ENCODE measurements at places on chromosomes 2 and 18.
A peak's percentile ranks its signal among the peaks of the same experiment; 100 is the strongest.

GRCh38 chr2:55842046-55842445, 81.5 kb downstream of the EFEMP1 start:
- DNase-seq: no peak

- peak; percentile 61 for DNase-seq
These were observed 31.3 kb upstream of the RAPGEF4 start for GRCh38 chr2:172704072-172704936.

DNA sequence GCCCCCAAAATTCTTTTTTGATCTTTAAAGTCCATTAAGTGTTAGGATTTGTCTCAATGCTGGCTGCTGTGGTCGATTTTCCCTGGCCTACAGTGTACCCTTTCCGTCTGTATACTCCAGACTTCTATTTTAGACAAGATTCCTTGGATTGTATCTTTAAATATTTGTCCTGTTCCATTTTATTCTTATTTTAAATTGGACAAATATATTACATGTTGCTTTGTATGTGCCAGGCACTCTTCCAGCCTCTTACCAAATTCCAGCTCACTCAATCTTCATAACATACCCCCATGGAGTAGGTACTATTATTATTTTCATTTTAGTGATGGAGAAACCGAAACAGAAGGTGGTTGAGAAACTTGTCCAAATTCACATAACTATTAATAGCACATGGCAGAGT, 58.1 kb downstream of the VWA3B start:
- no peak for DNase-seq

GRCh38 chr2:85760371-85760770, 6.6 kb downstream of the ATOH8 start:
- DNase-seq: peak; percentile 74

- peak; percentile 46 for DNase-seq
These were observed 6.3 kb upstream of the SPP2 start for GRCh38 chr2:234044157-234044556.

DNA sequence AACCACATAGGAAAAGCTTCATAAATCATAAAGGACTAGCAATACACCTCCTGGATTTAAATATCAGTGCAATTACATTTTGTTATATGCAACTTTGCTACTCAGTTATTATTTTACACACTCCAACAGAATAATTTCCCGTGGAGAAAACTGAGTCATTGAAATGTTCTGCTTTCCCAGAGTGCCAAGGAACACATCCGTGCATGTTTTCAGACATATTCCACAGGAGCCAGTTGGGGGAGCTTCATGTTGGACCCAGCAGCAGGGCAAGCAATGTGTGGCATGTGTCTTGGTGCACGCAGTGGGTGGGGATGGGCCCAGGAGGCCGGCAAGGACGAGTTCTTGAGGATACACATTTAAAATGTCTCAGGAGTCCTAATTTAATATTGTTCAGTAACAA, 14.4 kb upstream of the SMIM21 start:
- no peak for DNase-seq

GRCh38 chr2:53051157-53051556, 716.4 kb upstream of the CHAC2 start:
- no peak for DNase-seq

DNA sequence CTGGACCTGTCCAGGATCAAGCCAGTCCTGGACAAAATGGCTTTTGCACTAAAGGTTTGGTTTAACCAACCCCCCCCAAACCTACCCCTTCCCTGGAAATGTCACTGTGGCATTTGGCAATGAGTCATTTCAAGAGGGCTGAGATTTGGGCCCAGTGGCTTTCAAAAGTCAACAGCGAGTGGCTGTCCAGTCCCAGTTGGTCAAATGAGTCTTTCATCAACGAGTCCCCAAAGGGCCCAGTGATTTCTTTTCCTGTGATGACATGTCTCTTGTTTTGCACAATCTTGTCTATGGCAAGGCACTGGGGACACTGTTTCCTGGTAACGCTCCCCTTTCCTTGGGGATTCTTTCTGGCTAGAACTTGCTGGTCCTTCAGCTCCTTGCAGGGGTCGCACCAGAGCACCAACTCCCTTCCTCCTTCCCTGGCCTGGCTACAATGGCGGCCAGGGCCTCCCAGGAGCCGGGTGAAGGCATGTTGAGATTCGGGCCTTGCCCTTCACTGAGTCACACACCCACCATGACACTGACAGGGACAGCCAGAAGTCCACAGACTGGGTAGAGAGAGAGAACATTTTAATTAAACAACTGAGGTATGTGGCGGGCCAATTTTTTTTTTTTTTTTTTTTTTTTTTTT, 87.2 kb downstream of the SMAD7 start:
- DNase-seq: no peak

- no peak for DNase-seq
These were observed 119.1 kb downstream of the PTGR3 start for GRCh38 chr18:75089748-75090327.

DNA sequence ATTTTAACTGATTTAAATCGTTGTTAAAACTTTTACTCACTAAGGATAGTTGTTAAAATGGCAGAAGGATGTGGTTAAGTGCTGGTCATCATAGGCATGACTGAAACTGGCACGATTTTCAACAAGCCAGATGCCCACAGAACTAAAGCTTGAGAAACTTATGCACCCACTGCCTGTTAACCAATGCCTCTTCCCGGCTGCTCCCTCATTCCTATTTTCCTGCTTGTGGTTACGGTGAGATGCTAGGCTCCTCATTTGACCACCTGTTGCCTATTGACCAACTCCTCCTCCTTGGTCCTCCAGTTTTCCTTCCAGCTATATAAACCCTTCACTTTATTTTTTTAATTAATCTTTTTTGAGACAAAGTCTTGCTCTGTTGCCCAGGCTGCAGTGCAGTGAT, 238.7 kb downstream of the TFCP2L1 start:
- no peak for DNase-seq

DNA sequence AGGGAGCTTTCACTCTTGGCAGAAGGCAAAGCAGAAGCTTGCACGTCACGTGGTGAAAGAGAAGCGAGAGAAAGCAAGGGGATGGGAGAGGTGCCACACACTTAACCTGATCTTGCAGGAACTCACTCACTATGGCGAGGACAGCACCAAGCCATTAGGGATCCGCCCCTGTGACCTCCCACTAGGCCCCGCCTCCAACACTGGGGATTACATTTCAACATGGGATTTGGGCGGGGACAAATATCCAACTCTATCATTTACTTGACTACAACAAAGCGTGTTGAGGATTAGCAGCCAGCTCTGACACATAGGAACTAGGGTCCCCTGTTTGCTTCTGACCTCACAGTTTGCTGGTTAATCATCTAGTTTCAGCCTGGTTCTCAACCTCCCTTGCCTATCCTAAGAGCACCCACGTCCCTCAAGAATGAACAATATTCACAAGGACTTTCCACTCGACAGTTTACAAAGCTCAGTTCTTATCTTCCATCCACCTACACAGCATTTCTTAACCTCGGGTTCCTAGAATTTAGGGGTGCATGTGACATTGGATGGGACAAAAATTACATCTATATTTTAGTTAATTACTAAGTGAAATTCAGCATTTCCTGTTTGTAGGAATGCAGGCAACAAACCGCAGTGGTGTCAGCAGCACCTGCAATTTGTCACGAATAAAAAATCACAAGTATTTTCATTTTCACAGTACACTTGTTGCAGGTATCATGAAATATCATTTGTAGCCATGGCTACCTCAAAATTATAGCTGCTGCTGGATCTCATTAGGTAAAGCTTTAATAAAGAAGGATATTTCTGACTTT, 36.0 kb downstream of the LBH start:
- DNase-seq: no peak

- DNase-seq: no peak
These were observed 1.4 kb upstream of the RNF103 start for GRCh38 chr2:86625096-86625495.

DNA sequence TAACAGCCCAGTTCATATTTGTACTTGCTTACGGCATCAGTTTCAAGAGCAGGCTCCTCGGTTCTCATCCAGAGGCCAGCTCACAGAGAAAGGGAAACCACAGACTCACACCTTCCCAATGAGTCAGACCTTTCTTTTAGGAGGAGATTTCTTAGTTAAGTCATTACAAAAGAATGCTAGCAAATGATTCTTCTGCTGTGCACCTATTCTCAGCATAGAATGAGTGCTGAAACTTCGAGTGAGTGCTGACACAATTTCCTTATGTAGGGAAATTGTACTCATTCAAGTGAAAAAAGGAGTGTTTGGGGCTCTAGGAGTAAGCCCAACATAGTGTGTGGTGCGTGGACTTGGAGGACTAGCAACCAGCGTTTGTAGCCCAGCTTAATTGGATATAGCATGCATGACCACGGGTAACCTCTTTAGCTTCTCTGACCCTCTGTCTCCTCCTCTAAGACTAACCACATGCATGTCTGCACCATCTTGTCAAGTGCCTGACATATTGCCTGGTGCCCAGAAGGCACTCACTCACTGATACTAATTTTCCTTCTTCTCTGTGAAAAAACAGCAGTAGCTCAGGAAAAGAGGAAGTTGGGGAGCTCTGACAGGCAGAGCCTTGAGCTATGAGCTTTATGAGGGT, 87.0 kb downstream of the ALPK2 start:
- DNase-seq: peak; percentile 92

DNA sequence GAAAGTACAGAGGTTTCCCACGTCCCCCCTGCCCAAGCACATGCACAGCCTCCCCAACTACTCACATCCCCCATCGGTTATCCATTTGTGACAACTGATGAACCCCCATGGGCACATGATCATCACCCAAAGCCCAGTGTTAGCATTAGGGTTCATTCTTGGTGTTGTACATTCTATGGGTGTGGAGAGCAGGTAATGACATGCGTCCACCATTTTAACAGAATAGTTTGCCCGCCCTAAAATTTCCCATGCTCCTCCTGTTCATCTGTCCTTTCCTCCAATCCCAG, 74.3 kb downstream of the LONRF2 start:
- DNase-seq: no peak

DNA sequence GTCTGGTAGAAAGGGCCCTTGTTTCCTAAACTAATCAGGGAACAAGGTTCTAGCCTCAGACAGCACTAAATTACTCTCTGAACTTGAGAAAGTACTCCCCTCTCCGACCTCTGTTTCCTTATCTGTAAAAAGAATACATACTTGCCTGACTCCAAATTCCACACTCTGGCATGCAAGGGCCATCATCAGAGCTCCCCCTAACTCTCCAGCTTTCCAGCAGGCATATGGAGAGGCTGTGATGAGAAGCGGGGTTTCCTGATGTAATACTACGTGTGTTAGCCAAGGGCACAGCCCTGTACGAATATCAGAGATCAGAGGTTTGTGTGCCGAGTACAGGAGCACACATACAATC, 1.8 kb upstream of the EVA1A start:
- no peak for DNase-seq

DNA sequence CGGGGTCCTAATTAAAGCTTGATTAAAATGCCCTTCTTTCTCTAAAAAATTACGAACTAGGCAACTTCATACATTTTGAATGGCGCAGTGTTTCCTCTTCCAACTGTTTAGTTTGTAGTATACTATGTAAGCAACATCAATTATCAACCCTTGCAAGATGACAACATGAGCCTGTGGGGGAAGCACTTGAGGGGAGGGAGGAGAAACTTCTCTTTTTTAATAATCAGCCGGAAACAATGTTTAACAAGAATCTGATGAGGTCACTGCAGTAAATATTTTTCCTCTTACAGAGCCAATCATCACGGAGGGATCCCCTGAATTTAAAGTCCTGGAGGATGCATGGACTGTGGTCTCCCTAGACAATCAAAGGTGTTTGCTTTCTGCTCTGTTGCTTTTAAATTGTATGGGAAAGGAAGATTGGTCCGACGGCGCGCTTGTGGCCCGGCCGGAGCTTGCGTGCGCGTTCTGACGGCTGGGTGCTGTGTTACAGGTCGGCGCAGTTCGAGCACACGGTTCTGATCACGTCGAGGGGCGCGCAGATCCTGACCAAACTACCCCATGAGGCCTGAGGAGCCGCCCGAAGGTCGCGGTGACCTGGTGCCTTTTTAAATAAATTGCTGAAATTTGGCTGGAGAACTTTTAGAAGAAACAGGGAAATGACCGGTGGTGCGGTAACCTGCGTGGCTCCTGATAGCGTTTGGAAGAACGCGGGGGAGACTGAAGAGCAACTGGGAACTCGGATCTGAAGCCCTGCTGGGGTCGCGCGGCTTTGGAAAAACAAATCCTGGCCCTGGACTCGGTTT, 5.3 kb upstream of the DLX1 start:
- no peak for DNase-seq

DNA sequence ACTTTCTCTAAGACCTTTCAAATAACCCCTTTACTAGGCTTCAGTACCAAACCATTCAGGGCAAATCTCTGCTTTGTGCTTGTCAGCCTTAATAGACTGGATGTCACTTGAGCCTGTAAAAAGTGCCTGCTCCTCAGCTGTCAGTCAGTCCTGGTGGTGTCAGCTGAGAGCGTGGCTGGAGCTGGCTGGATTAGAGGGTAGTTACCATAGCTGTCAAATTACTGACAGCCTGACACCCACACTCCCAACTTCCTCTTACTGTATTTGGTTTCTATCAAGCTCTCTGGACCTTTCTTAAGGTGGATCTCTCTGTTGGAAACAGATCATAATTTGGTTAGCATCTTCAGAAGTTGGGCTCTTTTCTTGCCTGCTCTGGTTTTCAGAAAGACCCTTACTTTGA, 371.4 kb upstream of the ATP5MC3 start:
- no peak for DNase-seq

DNA sequence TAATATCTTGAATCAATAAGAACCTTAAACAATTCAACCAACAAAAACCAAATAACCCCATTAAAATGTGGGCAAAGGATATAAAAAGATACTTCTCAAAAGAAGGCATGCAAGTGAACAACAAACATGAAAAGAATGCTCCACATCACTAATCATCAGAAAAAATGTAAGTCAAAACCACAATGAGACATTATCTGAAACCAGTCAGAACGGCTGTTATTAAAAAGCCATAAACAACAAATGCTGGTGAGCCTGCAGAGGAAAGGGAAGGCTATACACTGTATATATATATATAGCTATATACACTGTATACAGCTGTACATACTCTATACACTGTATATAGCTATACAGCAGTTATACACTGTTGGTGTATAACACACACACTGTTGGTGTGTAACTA, 47.8 kb upstream of the GALNT13 start:
- DNase-seq: no peak

- DNase-seq: no peak
These were observed 66.4 kb upstream of the POMC start for GRCh38 chr2:25234738-25235137.

GRCh38 chr18:59996370-59996966, 96.7 kb downstream of the PMAIP1 start:
- peak; percentile 46 for DNase-seq

DNA sequence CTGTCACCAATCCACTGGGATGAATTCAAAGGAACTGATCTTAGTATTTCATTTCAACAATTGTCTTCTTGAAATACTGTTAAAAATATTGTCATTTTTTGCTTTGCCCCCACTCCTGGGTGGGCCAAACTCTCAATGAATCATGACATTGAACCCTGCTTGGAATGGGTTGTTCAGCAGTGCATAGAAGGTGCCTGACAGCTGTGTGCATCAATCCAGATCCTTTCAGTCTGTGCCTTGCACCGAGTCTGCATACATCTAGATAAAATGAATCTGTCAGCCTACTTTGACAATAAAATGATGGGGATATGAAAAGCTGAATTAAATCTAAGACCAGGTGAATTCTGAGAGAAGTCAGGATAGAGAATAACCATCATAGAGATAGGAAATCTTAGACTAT, 706.6 kb downstream of the CBLN2 start:
- no peak for DNase-seq

- DNase-seq: no peak
These were observed 201.6 kb downstream of the ICOS start for GRCh38 chr2:204138206-204138605.

GRCh38 chr2:236601316-236602202, 31.9 kb downstream of the ACKR3 start:
- DNase-seq: no peak

- peak; percentile 22 for DNase-seq
These were observed 103.1 kb downstream of the UPP2 start for GRCh38 chr2:158204741-158205165.
